ENCODE measurements at places on chromosomes 1 and 21. TPM values are rescaled to one million over a fixed set of nuclear protein-coding genes. Genes with fewer than 3 reads are reported as not detected.

DNA sequence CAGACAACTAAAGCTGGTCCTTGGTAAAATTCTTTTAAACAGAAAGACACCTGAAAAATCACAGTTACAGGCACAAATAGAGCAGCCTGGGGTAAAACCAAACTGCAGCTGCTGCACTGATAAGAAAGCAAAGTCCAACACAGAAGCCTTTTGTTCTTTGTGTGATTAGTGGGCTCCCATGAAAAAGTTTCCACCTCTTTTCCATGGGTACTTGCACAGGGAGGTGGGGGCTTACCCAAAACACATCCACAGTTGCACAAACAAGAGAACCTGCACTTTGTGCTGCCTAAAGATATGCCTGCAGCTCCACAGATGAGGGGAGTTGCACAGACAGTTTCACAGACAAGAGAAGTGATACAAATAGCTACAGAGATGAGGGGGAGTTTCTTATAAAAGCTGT, 106.7 kb upstream of the SLC5A9 start:
- no peak overlapping the region for H3K4me3 ChIP-seq
- no peak overlapping the region for H3K27ac ChIP-seq
- H3K4me1 ChIP-seq = no peaks in the 10 kb centered on the region
- DNase-seq = no peak

The ST6GALNAC3 gene
- total RNA-seq = 0.74 TPM

DNA sequence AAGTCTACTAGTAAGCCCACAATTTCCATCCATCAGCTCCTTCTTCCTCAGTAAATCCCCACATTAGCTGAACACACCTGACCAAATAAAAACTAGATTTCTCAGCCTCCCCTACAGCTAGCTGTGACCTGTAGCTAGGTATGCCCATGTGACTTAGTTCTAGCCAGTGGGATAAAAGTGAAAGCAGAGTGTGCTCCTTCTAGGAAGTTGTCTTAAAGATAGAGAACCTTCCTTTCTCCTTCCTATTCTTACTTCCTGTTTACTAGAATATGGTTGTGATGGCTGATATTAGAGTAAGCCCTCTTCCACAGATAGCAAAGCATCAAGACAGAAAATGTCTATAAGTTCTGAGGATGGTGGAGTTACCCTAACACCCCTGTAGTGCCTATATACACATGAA, 67.0 kb downstream of the PIK3R3 start:
- H3K4me1 ChIP-seq = no peaks in the 10 kb centered on the region
- H3K27me3 ChIP-seq = no peaks in the 10 kb centered on the region
- H3K36me3 ChIP-seq = peaks cover 10% of the 10 kb centered on the region
- DNase-seq = no peak
- no peak overlapping the region for H3K27ac ChIP-seq

GRCh38 chr1:172977296-172978017, 73.3 kb downstream of the TNFSF18 start:
- H3K4me3 ChIP-seq = no peak overlapping the region
- no peaks in the 10 kb centered on the region for H3K36me3 ChIP-seq
- no peak for DNase-seq
- H3K27ac ChIP-seq = no peak overlapping the region
- H3K4me1 ChIP-seq = no peaks in the 10 kb centered on the region
- no peaks in the 10 kb centered on the region for H3K27me3 ChIP-seq

GRCh38 chr1:211132721-211133392, 1.1 kb downstream of the KCNH1 start:
- DNase-seq = no peak
- H3K4me3 ChIP-seq = no peak overlapping the region
- peaks cover 74% of the 10 kb centered on the region for H3K27me3 ChIP-seq
- no peaks in the 10 kb centered on the region for H3K36me3 ChIP-seq
- H3K4me1 ChIP-seq = peaks cover 9% of the 10 kb centered on the region

DNA sequence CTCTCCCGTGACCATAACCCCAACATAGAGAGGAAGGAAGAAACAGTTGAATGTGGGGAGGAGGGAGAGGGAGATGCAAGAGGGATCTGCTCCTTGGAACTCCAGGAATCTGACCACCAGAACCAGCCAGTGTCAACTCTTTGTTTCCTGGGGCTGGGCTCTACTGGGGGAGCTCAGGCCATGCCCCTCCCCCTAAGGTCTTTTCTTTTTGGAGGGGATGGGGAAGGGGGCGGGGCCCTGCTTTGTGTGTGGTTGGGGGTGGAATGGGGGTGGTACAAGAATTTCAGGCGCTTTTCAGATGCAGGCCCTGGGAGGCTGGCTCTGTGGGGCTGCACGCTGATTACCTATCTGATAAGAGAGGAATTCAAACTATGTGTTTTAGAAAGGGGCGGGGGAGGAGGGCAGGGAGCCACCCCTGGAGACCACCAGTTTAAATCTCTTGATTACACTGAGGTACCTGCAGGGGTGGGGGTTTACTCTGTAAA, 8.3 kb downstream of the LIN28A start:
- no peaks in the 10 kb centered on the region for H3K36me3 ChIP-seq
- peaks cover 42% of the 10 kb centered on the region for H3K27me3 ChIP-seq
- H3K4me3 ChIP-seq = no peak overlapping the region
- no peak overlapping the region for H3K27ac ChIP-seq
- no peak for DNase-seq

- H3K4me3 ChIP-seq = no peak overlapping the region
- no peak for DNase-seq
- no peaks in the 10 kb centered on the region for H3K36me3 ChIP-seq
- peaks cover 97% of the 10 kb centered on the region for H3K27me3 ChIP-seq
- peaks cover 3% of the 10 kb centered on the region for H3K4me1 ChIP-seq
Measured at GRCh38 chr1:216721863-216722262, 1.4 kb downstream of the ESRRG start.

The NTRK1 gene
- total RNA-seq = 3.6 TPM
